Cardiac muscle cell (in vitro differentiated cells and primary cell): ENCODE measurements at places on chromosomes 7 and 10.

- H3K4me1 ChIP-seq: no peaks in the 10 kb centered on the region
- no peak overlapping the region for H3K4me3 ChIP-seq
- H3K36me3 ChIP-seq: peaks cover 3% of the 10 kb centered on the region
- no peaks in the 10 kb centered on the region for H3K27me3 ChIP-seq
- DNase-seq: no peak
These were observed 44.5 kb downstream of the HBP1 start for GRCh38 chr7:107213193-107213788.

DNA sequence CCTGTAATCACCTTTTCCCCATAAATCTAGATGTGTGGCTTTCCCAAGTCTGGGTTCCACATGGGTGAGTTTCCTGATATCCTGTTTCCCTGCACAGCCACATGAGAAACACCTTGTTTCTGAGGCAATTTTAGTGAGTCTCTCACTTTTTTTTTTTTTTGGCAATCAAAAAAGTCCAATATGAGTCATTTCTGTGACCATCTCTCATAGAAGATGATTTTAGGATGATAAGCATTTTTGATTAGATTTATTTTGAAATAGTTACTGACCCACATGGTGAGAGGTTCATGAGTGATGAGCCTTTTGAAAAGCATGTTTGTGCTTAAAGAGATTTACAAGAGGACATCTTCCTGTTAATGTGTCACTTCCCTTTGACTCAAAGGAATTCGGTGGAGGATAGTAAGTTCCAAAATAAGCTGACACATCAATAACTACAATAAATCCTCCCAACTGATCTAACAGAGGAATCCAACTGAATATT lies 464.0 kb downstream of the INHBA start:
- H3K36me3 ChIP-seq: no peaks in the 10 kb centered on the region
- no peaks in the 10 kb centered on the region for H3K4me1 ChIP-seq
- DNase-seq: no peak
- no peak overlapping the region for H3K4me3 ChIP-seq
- no peak overlapping the region for H3K27ac ChIP-seq

- no peak for DNase-seq
- no peak overlapping the region for H3K4me3 ChIP-seq
- peaks cover 4% of the 10 kb centered on the region for H3K4me1 ChIP-seq
- no peak overlapping the region for H3K27ac ChIP-seq
These were observed 228.0 kb downstream of the ELMO1 start for GRCh38 chr7:37220664-37221063.

DNA sequence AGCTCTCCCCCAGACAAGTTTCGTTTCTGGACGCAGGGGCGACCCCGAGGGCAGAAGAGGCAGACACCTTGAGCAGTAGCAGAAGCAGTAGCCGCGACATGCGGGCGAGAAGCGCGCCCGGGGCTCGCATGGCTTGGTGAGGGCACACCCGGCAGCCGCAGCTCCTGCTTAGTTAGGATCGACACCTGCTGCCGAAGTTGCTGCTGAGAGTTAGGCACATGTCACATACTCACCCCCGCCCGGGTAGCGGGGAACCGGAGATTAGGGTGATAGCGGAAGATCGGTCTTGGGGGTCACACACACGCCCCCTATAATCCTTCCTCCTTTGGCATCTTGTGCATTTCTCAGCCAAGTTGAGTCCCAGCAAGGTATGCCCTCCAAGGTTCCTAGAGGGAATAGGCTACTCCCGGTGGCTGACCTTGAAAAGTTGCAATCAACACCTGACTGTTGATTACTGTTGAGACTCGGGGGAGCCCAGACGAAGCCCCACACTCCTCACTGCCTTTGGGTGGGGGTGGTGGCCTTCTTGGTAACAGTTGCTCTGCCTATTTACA lies 668 bp downstream of the GPR37 start:
- H3K4me1 ChIP-seq: no peaks in the 10 kb centered on the region
- peaks cover 44% of the 10 kb centered on the region for H3K27me3 ChIP-seq
- no peak overlapping the region for H3K27ac ChIP-seq
- peak overlapping the region; percentile 53 for H3K4me3 ChIP-seq
- DNase-seq: peak; percentile 1
- H3K36me3 ChIP-seq: no peaks in the 10 kb centered on the region

- no peak for DNase-seq
- H3K27me3 ChIP-seq: no peaks in the 10 kb centered on the region
- H3K36me3 ChIP-seq: no peaks in the 10 kb centered on the region
- peaks cover 10% of the 10 kb centered on the region for H3K4me1 ChIP-seq
These were observed 110.5 kb downstream of the CPEB3 start for GRCh38 chr10:92180399-92180798.

DNA sequence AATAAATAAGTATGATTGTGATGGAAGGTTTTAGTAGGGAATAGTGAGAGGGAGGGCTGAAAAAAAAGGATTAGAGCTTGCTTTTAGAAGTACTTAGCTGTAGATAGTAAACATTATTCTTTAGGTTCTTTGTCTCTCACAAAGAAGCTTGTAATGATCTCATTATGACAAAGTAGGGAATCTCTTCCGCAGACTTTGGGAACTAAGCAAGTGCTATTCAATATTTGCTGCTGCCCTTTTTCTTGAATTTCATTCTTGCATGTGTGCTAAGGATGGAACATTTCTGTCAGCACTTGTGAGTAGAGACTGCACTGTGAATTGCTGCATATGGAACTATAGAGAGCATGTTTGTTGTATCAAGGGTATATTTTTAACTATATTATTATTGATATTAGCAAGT lies 173.4 kb downstream of the ST7 start:
- H3K27ac ChIP-seq: peak overlapping the region; percentile 67
- no peaks in the 10 kb centered on the region for H3K27me3 ChIP-seq
- peaks cover 56% of the 10 kb centered on the region for H3K4me1 ChIP-seq
- DNase-seq: no peak
- H3K4me3 ChIP-seq: no peak overlapping the region

GRCh38 chr10:538895-539294 lies 150.6 kb downstream of the DIP2C start:
- H3K27me3 ChIP-seq: no peaks in the 10 kb centered on the region
- no peaks in the 10 kb centered on the region for H3K4me1 ChIP-seq
- H3K36me3 ChIP-seq: no peaks in the 10 kb centered on the region
- H3K4me3 ChIP-seq: no peak overlapping the region

DNA sequence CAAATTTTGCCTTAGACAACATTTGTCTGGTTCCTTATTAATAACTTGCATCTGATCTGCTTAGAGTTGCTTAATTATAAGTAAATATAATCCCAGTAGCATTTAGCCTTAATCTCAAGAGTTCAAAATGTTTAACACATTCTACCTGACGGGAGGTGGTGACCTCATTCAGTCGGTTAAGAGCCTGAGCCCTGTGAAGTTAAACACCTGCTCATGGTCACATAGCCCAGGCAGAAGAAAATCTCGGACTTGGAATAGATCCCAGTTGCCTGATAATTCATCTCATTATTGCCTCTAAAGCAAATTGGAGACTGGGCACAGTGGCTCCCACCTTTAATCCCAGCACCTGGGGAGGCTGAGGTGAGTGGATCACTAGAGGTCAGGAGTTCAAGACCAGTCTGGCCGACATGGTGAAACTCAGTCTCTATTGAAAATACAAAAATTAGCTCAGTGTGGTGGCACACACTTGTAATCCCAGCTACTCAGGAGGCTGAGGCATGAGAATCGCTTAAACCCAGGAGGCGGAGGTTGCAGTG lies 18.6 kb upstream of the ASCC1 start:
- DNase-seq: no peak
- H3K4me3 ChIP-seq: no peak overlapping the region
- H3K27me3 ChIP-seq: no peaks in the 10 kb centered on the region
- H3K4me1 ChIP-seq: peaks cover 2% of the 10 kb centered on the region

DNA sequence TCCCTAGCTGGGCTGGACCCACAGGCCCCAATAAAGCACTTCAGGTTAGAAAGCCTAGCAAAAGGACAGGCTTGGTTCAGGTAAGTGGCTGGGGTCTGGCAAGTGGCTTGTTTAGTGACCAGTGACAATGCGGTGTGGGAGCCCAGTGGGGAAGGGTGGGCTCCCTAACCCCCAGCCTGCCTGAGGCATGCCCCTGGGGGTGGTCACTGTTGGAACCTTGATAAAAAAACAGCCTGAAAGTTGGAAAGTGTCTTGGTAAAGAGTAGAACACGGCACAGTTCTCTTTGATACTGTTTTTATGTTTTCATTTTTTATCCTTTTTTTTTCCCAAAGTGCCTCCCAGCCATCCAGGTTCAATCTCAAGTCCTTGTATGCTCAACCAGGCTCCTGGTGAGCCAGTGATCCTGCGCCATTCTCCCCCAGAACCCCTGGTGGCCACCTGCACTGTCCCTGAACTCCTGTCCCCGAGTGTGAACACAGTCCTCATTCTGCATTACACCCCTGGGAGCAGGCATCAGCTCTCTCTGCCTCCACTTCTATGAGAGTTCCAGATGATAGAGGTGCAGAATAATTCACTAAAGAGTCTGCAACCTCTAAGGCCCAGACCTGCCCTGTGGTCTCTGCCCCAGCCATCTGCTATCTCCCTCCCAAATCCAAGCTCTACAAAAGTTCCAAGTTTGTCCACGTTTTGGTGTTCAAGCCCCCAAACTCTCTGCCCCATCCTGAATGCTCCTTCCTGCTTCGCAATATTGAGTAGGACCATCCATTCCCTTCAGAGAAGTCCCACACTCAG lies 15.0 kb upstream of the CXCL12 start:
- H3K4me1 ChIP-seq: no peaks in the 10 kb centered on the region
- no peak overlapping the region for H3K4me3 ChIP-seq
- H3K27ac ChIP-seq: no peak overlapping the region
- H3K27me3 ChIP-seq: peaks cover 17% of the 10 kb centered on the region

GRCh38 chr10:103986360-103986759 lies 19.4 kb downstream of the SLK start:
- H3K4me3 ChIP-seq: no peak overlapping the region
- peaks cover 18% of the 10 kb centered on the region for H3K4me1 ChIP-seq
- no peaks in the 10 kb centered on the region for H3K27me3 ChIP-seq
- H3K27ac ChIP-seq: no peak overlapping the region
- H3K36me3 ChIP-seq: no peaks in the 10 kb centered on the region

- no peak for DNase-seq
- H3K4me3 ChIP-seq: no peak overlapping the region
- no peaks in the 10 kb centered on the region for H3K27me3 ChIP-seq
- no peaks in the 10 kb centered on the region for H3K4me1 ChIP-seq
These were observed 484.0 kb upstream of the FZD8 start for GRCh38 chr10:36126076-36126475.

DNA sequence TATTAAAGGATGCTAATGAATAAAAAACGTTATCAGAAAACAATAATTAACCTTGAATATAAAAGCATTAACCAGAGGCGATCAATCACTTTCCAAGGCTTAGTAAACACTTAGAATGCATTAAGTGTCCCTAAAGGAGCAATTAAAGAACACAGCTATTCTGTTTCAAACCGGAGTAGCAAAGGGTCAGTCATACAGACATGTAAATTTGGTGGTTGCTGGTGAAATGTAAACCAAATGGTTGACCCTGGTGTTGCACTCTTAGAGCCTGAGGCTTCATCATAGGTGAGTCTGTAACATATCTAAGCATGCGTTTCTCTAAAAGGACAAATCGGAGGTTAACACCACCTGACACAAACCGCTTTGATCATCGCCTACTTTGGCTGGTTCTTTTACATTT lies 1280.1 kb downstream of the TYW1 start:
- no peak overlapping the region for H3K27ac ChIP-seq
- no peak overlapping the region for H3K4me3 ChIP-seq
- no peaks in the 10 kb centered on the region for H3K4me1 ChIP-seq
- H3K36me3 ChIP-seq: no peaks in the 10 kb centered on the region
- DNase-seq: no peak
- no peaks in the 10 kb centered on the region for H3K27me3 ChIP-seq

GRCh38 chr10:58661336-58661735 lies 148.7 kb downstream of the BICC1 start:
- H3K36me3 ChIP-seq: no peaks in the 10 kb centered on the region
- no peak overlapping the region for H3K4me3 ChIP-seq
- DNase-seq: no peak
- no peaks in the 10 kb centered on the region for H3K27me3 ChIP-seq
- no peaks in the 10 kb centered on the region for H3K4me1 ChIP-seq

GRCh38 chr7:95933618-95934017 lies 161.3 kb downstream of the DYNC1I1 start:
- H3K27me3 ChIP-seq: no peaks in the 10 kb centered on the region
- DNase-seq: no peak
- no peak overlapping the region for H3K4me3 ChIP-seq
- no peak overlapping the region for H3K27ac ChIP-seq
- no peaks in the 10 kb centered on the region for H3K36me3 ChIP-seq
- no peaks in the 10 kb centered on the region for H3K4me1 ChIP-seq

- H3K36me3 ChIP-seq: peaks cover 2% of the 10 kb centered on the region
- no peaks in the 10 kb centered on the region for H3K27me3 ChIP-seq
- H3K4me3 ChIP-seq: no peak overlapping the region
- DNase-seq: no peak
These were observed 28.0 kb downstream of the LMTK2 start for GRCh38 chr7:98134420-98135228.

DNA sequence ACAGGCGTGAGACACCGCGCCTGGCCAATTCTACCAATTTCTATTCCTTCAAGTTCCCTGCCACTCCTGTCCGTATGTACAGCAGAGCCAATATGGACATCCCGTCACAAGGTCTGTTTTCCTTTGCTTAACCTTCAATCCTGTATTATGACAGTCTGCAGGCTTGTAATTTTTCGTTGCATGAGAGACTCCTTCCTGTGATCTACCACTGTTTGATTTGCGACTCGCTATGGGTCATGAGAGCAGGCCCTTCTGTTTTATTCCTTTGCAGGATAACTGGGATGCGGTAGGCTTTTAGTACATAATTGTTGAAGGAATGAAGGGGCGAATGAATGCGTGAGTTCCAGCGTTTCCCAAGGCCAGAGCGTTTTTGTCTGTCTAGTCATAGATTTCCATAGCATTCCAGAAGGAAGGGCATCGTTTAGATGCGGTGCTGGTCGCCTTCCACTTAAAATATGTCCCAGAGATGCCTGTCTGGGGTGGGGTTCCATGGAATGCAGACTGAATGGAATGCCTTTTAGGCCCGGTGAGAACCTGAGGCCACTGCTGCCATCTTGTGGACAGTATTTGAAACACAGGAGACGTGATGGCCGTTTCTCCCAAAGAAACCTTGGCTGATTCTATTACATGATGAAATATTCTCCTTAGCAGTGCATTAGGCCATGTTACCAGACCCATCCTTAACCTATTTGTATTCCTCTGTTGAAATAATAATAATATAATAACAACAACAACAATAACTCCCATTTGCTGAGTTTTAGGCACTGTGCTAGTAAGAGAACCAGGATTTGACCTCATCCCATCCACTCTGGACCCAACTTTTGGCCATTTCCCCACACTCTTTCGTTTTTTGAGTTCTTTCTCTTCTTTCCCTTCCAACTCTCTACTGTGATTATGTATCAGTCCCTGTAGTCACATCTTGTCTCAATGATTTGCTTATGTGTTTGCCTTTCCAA lies 193.2 kb downstream of the MYOF start:
- no peaks in the 10 kb centered on the region for H3K27me3 ChIP-seq
- no peak overlapping the region for H3K4me3 ChIP-seq
- H3K36me3 ChIP-seq: no peaks in the 10 kb centered on the region
- no peaks in the 10 kb centered on the region for H3K4me1 ChIP-seq
- peak; percentile 89 for DNase-seq
